ENCODE measurements at places on chromosomes 1 and 21.

- no peak for DNase-seq
These were observed 57.2 kb upstream of the ANGPTL1 start for GRCh38 chr1:178928041-178928440.

- no peak for DNase-seq
These were observed 57.8 kb downstream of the SIK1 start for GRCh38 chr21:43369124-43369523.

DNA sequence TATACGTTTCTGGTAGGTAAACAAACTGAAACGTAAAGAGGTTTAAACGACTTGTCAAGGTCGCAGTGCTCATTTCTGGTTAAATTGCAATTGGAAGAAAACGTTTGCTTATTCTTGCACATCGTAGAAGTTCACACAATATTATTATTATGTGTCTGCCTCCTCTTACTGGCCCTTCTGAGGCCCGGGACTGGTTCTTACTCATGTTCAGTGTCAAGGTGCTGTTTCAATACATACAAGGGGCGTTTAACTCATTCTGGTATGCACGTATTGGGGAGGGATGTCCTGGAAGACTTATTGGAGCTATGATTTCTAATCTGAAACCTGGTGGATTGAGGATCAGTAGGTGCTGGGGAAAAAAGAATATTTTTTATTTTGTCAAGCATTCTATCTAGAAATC lies 932 bp downstream of the RPF1 start:
- no peak for DNase-seq

DNA sequence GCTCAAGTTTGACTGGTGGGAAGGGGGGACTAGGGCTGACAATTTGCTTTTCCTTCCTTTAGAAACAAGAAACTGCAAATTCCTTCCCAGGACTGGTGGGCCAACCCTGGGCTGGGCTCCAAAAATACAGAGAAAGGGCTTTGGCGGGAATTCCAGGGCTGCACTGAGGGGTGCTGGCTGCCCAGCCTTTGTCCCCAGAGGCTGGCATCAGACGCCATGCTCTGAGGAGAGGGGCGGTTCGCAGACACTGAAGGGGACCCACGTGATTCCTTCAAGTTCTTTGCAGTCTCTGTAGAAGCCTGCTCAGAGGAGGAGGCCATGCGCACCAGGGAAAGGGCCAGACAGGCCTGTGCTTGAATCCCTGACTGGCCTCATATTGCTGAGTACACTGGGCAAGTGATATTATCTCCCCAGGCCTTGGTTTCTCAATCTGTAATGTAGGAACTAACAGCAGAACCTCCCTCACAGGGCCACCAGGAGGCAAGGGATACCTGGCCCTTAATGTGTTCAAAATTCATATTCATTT lies 119.5 kb downstream of the EPHB2 start:
- no peak for DNase-seq

DNA sequence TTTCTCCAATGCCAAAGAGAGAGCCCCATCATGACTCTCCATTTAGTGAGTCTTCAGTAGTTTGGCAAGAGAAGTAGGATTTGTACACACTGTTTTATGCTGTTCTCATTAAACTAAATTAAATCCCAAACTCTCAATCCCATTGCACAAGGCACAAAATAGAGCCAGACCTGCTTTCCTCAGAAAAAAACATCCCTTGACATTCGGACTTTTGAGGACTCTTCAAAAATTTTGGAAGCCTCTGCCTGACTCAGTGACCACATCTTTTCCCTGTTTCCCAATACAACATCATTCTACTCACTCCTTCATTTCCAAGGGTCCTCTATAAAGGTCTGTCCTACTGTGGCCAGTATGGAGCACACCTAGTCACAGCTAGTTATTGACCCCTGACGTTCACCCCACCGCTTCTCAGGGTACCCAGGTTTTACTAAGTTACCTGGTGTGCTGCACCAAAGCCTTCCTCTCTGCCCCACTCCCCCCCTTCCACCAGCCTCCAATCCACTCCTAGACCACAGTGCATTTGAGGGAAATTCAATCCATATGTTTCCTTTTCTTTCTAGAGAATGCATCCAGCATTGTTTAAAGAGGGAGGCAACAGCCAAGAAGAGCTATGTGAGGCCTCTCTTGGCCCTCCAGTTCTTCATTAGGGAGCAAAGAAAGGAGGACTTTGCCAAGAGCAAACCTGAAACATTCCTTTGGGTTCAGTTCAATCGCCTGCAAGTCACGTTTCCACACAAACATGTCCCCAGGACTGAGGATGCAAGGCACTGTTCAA lies 428.7 kb downstream of the PLPP3 start:
- DNase-seq: no peak

DNA sequence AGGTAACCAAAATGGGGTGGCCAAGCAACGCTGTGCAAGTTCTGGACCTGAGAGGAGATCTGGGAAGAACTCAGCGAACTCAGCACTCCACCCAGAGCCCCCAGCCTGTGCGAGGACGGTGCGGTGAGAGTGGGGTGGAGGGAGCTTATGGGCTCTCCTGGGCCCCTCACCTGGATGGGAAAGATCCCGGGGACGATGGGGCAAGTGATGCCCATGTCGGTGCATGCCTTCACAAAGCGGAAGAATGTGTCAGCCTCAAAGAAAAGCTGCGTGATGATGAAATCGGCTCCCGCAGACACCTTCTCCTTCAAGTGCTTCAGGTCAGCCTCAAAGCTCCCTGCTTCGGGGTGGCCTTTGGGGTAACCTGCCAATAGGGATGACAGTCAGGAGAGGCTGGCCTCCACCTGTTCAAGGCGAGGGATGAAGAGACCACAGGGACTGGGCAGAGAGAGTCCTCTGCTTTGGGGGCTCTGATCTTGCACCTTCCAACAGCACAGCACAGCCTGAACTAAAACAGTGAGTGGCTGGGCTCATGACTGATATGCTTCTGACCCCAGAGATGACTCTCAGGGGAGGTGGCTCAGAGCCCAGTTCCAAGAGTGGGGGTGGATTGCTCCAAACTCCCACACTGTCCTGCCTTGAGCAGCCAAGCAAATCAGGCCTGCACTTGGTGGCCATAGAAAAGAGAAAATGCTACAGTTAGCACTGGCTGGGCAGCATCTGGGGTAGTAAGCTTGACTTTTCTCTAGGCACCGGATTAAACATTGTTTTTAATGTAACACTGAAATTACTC lies 9.5 kb downstream of the MTHFR start:
- DNase-seq: no peak

DNA sequence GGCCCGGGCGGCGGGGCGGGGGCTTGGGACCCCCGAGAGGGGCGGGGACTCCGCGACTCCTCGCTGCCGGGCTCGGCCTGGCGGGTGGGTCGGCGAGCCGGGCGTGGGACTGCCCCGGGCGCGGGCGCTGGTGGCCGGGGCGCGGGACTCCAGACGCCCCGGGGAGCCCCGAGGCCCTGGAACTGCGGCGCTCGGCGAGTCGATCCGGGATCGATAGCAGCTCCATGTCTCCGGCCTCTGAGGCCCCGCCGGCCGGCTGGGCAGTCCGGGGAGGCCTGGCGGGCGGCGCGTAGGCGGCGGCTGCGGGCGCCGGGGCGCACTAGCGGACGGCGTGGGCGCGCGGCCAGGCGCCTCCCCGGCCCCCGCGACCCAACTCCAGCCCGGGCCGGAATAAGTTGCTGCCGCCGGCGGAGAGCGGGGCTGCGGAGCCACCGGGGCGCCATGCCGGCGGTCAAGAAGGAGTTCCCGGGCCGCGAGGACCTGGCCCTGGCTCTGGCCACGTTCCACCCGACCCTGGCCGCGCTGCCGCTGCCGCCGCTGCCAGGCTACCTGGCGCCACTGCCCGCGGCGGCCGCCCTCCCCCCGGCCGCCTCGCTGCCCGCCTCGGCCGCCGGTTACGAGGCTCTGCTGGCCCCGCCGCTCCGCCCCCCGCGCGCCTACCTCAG lies 400 bp downstream of the SAMD11 start:
- no peak for DNase-seq

DNA sequence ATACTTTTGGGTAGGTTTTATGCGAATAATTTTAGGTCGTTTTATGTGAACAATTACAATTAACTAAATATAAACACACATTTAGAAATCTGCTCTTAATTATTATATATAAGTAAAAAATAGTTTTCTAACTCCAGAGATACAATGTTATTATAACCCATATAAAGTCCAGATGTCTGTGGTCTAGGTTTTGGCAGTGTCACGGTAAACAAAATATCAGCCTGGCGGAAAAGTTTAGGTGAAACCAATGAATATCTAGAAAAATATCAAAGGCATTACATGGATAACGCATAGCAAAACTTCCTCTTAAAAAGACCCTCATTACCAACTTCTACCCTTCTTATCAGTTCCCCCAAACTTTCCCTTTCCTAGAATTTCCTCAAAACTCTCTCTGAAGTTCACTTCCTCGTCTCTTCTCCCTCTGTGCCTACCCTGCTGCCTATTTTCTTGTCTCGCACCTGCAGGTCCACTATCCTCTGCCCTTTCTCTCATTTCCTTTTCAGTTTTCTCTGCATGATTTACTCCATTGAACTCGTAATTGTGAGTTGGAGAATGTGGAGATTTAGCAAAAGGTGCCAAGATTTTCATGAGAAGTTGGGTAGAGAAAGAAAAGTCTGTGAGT lies 21.8 kb downstream of the VTCN1 start:
- no peak for DNase-seq

DNA sequence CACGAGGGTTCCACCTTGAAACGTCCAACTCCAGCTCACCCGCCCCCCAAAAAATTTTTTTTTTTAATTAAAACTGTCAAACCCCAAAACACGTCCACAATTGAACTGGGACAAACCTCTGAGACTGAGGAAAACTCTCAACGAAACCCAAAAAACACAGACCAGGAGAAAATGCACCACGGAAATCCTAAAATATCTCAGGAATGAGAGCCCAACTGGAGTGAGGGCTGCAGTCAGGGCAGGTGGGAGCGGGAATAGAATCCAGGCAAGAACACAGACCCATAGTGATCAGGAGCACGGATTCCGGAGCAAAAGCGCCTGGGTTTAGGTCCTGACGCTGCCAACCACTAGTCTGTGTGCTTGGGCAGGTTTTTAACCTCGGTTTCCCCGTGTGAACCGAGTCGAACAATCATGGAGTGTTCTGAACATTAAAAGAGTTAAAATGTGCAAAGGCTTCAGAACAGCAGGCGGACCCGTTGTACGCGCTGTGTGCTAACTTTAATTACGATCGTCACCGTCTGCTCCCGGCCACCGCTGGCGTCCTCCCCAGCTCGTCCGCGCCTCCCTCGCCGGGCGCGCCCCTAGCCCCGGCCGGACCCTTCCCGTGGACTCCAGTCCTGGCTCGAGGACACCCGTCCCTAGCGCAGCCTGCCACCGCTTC lies 624 bp downstream of the ARHGAP29 start:
- no peak for DNase-seq

DNA sequence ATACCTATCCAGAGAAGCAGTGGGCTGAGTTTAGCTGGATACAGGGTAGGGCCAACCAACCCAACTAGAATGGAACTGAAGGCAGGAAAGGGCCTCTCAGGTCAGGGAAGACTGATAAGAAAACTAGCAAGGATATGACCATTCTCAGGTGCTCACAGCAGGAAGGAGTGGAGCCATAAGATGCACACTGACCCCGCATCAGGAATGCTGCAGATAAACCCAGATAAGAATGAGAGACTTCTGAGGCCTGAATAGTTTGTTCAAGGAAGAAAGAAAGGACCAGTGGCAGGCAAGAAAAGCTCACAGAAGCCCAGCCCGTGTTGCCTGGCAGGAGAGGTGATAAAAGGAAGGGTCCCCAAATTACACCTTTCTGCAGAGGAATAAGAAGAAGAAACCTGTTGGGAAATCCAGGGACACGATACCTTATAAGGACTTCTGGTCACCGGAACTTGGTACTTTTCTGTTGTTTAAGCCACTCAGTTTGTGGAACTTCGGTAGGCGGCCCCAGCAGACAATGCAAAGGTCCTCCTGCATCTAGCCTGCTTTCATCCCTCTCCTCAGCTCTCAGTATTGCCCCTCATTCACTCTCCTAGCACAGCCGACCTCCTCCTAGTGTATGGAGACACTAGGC lies 58.9 kb downstream of the ATP1A1 start:
- no peak for DNase-seq

- no peak for DNase-seq
These were observed 23.9 kb downstream of the NAV1 start for GRCh38 chr1:201562659-201563405.

- no peak for DNase-seq
These were observed 353.7 kb downstream of the DPYD start for GRCh38 chr1:97567000-97567749.

All from GM12878 (cell line).